ENCODE measurements at places on chromosomes 7 and 10.

GRCh38 chr10:125984865-125985495 is 88.6 kb downstream of the FANK1 start:
- no peak for DNase-seq

- DNase-seq: no peak
Observed at GRCh38 chr7:47682874-47683273, 101.0 kb upstream of the TNS3 start.

DNA sequence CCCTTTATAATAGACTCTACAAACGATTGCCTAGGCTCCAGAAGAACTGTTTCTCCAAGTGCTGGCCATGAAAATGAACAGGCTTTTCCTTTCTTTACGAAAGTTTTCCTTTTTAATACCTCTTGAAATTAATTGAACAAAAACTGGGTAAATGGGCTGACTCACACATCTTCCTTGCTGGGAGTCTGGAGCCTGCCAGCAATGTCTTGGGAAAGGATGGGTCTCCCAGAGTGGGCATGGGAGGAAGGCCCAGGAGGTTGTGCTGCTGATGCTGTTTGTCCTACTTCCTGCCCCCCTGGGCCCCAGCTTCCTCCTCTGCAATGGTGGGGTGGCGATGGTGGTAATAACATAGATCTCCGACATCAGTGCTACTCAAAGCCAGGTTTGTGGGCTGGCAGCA is 174.1 kb downstream of the RPS24 start:
- DNase-seq: no peak

DNA sequence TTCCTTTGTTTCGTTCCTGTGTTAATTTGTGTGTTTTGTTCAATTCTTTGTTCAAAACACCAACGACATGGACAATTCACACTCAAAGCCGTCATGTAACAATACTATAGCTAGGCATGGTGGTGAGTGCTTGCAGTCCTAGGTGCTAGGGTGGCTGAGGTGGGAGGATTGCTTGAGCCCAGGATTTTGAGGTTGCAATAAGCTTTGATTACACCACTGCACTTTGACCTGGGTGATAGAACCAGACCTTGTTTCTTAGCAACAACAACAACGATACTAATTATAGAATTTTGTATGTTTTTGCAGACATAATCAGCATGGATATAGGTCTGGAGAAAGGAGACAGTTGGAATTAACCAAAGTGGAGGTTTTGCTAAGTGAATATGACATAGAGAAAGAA is 936.2 kb downstream of the PCDH15 start:
- no peak for DNase-seq

DNA sequence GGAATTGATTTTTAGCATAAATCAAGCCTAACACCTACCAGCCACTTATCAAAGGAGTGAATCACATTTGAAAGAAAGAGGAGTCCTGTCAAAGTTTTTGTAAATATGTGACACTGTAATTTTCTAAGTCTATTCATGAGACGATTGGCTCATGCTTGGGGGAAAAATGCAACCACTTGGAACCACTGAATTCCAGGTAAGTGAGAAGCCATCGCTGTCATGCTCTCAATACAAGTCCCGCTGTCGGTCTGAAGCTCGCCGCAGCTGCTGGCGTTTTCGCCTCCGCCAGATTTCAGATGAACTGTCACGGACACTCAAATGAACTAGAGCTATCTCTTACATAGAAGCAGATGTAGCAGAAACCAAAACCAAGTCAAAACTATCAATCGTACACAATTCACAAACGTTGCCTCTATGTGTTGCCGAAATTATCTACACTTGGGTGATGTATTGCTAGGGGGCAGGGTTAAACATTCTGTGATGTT is 279.8 kb upstream of the FZD8 start:
- DNase-seq: no peak

- peak; percentile 11 for DNase-seq
Observed at GRCh38 chr10:29736366-29737073, 101.7 kb upstream of the SVIL start.

DNA sequence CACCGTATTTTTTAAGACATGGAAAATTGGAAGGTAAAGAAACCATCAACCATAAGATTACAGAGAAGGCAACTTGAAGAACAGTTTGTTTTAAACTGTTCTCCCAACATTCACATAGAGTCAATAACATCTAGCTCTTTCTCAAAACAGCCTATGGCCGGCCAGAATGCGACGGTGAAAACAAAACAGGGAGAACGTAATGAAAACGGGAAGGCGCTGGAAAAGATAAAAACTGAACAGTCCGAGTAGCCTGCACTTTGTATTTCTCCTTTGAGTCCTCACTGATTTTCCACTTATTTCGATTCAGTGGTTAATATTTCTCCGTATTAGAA is 637 bp downstream of the MICU1 start:
- DNase-seq: no peak

DNA sequence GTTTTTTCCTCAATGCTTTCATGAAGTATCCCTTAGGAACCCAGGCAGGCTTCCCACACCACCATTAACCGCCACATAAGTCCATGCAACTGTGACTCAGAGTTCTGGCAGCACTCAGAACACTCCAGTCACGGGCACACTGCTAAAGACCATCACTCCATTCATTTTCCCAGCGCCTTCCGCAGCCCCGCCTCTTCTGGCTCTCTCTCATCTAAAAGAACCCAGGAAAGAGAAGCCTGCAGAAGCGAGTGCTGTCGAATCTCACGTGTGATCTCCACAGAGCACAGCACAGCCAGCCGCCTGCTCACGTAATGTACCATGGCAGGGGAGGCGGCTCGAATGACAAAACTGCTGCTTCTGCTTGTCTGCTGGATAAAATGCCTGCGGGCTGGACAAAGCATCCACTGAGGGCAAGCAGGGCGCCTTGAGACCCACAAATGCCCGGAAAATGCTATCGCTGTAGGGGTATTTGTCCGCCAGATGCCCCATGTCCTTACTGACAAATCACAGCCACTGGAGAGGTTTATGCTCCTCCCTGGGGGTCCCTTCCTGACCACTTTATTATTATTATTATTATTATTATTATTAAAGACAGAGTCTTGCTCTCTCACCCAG is 1.8 kb downstream of the PSMG3 start:
- no peak for DNase-seq

DNA sequence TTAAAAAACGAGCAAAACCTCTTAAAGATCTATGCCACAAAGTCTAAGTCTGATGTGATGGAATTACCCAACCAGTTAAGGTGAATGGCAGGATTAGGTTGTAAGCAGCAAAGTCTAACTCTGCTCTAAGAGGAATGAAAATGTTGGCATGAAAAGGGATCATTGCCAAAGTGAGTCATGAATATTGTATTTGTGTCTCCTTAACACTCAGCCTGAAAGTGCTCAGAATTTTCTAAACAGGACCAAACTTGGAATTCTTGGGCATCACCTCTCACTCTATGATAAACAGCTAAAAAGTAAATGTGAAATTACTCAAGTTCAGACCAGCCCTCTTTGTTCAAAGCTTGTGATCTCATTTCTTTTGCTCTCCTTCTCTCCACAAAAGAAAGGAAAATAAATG is 27.0 kb downstream of the PPP1R3A start:
- no peak for DNase-seq

GRCh38 chr10:82150123-82150900 is 275.3 kb downstream of the NRG3 start:
- DNase-seq: no peak

DNA sequence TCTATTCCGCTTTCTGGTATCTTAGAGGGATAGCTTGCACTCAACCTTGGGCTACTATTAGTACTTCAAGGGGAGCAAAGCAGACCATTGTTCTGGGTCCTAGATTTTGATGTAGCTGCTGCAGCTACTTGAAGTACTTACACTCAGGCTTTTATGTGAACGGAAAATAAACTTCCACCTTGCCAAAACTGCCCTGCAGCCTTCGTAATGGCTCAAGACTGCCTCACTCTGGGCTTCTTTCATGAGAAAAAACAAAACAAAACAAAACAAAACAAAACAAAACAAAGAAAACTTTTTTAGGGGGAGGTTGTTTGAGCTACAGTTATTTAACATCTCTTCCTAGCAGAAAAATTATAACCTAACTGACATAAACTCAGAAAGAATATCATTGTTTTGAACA is 19.4 kb upstream of the EPHB6 start:
- DNase-seq: no peak

- DNase-seq: no peak
Observed at GRCh38 chr7:130667593-130668257, 823 bp downstream of the COPG2 start.

GRCh38 chr7:39100270-39100669 is 122.6 kb downstream of the POU6F2 start:
- DNase-seq: no peak

DNA sequence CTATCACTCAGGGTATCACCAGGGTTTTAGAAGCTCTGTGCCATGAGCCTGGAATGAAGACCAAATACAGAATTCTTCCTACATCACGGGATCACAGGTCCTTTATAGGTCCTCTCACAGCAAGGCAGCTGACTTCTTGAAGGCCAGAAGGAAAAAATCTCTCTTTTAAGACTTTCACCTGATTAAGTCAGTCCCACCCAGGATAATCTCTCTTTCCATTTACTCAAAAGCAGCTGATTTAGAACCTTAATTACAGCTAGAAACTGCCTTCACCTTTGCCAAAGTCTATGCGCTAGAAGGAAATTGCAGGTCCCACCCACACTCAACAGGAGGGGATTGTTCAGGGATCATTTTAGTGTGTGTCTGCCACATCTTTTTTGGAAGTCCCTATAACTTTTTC is 135.1 kb downstream of the RAB11FIP2 start:
- no peak for DNase-seq

DNA sequence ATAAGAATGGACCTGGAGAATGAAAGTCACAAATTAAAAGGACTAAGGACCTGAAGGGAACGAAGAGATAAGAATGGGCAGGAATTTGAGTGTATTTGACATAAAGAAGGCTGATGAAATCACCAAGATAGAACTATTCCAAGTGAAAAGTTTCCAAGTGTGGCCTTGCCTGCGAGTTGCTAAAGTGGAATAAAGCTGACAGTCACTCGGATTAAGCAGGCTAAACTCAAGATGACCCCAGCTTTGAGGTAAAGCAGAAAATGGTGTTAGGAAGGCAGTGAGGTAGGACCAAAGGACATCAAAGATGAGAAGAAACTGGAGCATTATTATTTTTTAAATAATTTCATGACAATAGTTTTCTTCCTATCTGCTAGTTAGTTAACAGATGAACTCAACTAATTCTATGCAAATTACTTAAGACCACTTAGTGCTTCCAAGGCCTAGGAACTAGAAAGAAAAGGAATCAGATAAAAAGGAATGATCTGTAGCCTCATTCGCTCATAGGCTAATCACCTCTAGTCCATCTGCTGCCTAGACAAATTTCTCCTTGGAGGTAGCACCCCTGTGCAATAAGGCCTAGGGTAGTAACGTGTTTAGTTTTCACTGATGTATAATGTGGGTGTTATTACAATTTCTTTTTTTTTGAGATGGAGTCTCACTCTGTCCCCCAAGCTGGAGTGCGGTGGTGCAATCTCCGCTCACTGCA is 34.5 kb downstream of the EZH2 start:
- no peak for DNase-seq

GRCh38 chr10:115417585-115418265 is 324.6 kb downstream of the ATRNL1 start:
- DNase-seq: no peak

DNA sequence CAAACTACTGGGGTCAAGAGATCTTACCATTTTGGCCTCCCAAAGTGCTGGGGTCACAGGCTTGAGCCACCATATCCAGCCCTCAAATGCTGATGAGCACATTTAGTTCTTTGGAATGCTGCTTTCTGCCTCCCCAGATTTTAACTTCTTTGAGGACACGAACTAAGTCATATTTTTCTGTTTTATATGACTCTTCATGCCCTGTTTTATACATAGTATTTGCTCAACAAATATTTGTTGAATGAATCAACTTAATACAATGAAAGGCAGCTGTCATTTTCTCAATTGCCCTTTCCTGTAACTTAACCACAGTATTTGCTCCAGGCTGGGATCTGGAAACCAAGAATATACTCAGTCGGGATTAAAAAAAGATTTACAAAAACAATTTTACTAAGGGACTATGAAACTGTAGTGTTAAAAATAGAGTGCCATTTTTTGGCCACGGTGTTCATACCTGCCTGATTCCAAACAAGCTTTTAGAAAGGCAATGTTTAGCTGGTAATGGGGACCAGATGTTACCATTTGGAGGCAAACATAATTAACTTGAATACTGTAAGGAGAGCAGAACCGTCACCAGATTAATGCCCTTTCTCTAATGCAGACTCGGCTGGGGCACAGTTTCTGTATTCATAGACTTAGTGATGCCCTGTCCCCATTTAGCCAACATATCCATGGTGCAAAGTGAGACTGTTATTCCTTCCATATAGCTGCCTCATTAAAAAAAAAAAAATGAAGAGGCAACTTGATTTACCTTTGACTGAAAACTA is 117.6 kb downstream of the NRP1 start:
- DNase-seq: no peak

DNA sequence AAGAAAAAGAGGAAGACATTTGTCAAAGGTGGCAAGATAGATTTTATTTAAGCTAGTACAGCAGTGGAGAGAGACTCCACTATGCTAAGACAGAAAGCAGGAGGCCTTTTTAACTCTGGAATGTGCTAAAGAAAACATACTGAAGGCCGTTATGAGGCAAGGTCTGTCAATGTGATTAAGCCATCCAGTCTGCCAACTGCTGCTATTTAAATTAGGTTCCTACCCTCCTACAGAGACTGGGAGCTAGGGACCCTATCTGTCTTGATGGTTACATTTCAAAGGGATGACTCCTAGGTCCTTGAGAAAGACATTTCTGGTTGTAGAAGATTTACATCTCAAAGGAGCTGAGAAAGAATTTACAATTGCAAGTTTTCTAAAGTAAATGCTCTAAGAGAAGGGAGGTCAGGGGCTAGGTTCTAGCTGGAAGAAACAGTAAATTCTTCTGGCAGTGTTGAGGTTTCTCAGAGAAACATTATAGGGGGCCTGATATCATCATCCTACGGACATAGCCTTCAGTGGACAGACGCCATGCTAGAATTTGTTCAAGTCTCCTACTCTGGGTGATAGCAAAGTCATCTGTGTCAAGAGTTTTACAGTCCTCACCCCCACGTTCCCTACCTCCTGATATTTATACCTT is 211.6 kb downstream of the PHF14 start:
- DNase-seq: no peak

DNA sequence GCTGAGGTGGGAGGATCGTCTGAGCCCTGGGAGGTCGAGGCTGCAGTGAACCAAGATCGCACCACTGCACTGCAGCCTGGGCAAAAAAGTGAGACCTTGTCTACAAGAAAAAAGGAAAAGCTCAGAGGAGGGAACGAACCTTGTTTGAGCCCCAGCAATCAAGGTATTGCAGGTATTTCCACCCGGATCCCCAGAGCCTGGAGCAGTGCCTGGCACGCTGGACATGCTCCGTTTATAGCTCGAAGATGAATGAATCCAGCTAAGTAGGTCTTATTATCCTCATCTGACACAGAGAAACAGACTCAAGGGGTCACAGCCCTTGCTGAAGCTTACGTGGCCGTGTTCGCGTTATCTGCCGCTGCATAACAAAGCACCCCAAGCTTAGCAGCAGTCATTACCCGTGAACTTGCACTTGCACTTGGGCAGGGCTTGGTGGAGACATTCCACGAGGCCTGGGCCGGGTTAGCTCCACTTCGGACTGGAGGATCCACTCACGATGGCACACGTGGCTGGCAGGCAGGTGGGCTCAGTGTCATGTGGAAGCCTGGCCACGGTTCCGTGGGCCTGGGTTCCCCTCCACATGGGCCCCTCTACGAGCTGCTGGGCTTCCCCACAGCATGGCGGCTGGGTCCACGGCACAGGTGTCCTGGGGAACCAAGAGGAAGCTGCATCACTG is 3.2 kb upstream of the COX19 start:
- DNase-seq: no peak

- DNase-seq: no peak
Observed at GRCh38 chr10:128068398-128069285, 57.6 kb downstream of the MKI67 start.

GRCh38 chr10:70893227-70894006 is 5.1 kb upstream of the PCBD1 start:
- no peak for DNase-seq

All from T-helper 17 cell (primary cell).